ENCODE measurements at places on chromosomes 7 and 10.

- no peak for DNase-seq
These were observed 30.5 kb upstream of the GNAT3 start for GRCh38 chr7:80542398-80542797.

DNA sequence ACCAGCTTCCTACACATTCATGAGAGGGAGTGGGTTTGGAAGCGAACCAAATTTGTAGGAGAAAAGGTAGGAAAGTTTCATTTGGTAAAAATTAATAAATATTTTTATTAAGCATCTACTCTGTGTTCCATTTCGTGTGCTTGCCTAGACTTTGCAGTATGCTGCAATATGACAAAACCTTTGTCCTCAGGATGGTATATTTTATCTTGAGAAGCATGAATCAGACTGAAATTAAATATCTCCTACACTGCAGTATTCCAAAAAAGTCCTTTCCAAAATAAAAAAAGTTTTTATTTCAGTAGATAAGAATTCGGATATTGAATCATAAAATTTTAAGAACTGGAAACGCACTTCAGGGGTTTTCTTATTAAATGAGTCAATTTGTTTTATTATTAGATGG lies 47.7 kb downstream of the ANK3 start:
- DNase-seq: no peak

DNA sequence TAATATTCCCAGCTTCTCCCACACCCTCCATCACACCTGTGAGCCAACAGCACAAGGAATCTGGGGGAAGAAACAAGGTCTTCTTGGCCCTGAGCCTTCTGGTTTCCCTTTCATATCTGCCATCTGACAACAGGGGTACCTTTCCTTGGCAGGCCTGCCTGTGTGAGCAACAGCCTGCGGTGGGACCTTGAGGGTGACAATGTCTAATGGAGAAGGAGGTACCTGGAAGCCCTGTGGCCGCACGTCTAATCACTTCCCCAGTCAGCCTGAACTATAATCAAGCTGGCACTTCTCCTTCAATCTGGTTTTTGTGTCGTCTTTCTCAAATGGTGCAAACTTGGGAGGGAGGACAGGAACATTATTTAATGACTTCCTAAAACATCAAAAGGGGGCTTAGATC lies 41.2 kb downstream of the NRCAM start:
- no peak for DNase-seq

- DNase-seq: peak; percentile 56
These were observed 17.7 kb upstream of the ZMIZ1 start for GRCh38 chr10:79050896-79051555.

- DNase-seq: no peak
These were observed 23.2 kb downstream of the STEAP1B start for GRCh38 chr7:22476824-22477223.

- no peak for DNase-seq
These were observed 189.3 kb downstream of the ADRA2A start for GRCh38 chr10:111266165-111266564.

GRCh38 chr7:157477550-157478212 lies 140.9 kb downstream of the DNAJB6 start:
- peak; percentile 59 for DNase-seq

GRCh38 chr10:86699541-86699940 lies 31.2 kb downstream of the LDB3 start:
- no peak for DNase-seq

DNA sequence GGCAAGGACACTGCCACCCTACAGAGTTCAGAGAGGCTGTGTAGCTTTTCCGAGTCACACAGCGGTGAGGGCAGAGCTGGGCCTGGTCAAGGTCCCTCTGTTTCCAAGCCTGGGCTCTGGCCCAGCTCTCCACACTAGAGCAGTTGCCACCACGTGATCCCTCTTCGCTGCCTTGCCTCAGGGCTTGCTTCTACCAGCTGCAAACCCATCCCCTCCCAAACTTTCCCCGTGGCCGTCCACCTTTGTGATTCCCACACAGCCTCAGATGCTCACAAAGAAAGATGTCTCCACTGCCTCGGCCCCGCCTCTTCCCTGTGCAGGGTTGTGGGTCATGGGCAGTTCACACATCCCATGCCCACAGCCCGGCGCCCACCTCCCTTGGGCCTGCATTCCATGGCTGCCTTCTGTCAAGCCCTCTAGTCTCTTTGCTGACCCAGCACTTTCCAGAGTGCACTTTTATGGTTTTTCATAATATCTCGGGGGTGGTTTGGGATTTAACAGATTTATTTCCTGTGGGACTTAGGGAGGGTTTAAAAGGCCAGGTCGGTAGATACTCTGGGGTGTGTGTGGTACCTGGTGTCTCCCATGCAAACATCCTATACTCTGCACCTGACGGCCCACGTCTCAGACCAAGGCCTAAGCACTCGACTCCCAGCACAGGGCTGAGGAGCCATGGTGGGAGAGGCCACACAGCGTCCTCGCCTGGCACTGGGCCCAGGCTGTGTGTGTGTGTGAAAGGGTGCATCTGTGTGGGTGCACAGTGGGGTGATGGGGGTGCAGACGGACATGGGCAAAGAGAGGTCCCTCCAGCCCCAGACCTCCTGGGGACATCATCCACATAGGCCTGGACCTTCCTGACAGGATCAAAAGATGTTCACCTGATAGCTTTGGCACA lies 59.6 kb downstream of the PKD1L1 start:
- DNase-seq: no peak

GRCh38 chr7:81618396-81619014 lies 151.3 kb downstream of the HGF start:
- DNase-seq: no peak
